ENCODE measurements at places on chromosomes 4 and X.

- DNase-seq, result no peak
These were observed 17.7 kb downstream of the ACSL1 start for GRCh38 chr4:184807797-184808712.

GRCh38 chr4:127417885-127418535, 214.7 kb upstream of the INTU start:
- DNase-seq, result no peak

DNA sequence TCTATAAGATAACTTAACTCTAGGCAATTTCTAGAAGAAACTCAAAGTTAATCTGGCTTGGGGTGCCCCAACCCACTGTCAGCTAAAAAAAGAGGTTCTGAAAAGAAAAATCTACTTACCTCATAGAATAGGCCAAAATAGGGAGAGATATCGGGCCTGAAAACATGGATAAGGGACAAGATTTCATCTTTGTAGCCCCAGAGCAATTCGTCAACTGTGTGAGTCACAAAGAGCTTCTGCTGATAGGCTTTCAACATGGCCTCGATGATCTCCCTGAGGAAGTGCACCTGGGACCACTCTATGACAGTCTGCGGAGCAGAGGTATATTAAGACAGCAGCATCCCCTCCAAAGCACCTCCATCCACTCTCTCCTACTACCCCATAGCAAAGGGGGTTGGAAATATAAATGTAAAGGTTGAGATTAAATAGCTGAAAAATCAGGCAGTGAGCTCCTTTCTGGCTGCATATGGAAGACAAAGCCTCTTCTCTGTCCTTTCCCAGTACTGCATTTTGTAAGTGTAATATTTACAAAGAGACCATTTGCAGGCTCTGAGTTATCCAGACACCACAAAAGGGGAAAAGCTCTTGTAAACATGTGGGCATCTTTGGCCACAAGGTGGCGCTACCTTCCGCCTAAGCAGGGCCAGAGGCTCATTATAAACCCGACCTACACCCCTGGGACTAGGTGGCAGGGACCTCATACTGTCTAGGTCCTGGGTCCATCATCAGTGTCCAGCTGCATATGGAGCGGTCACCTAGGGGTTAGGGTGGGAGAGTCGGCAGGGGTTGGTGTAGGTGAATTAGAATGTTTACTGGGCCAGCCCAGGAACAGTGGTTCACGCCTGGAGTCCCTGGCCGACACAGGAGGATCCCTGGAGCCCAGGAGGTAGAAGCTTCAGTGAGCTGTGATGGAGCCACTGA, 31.5 kb upstream of the NUP54 start:
- DNase-seq, result peak; percentile 78

- DNase-seq, result no peak
These were observed 33.7 kb downstream of the ASB9 start for GRCh38 chrX:15236146-15236545.

- no peak for DNase-seq
These were observed 120.8 kb upstream of the HS3ST1 start for GRCh38 chr4:11549525-11549924.

GRCh38 chr4:24973747-24974601, 56.8 kb downstream of the LGI2 start:
- DNase-seq, result no peak

DNA sequence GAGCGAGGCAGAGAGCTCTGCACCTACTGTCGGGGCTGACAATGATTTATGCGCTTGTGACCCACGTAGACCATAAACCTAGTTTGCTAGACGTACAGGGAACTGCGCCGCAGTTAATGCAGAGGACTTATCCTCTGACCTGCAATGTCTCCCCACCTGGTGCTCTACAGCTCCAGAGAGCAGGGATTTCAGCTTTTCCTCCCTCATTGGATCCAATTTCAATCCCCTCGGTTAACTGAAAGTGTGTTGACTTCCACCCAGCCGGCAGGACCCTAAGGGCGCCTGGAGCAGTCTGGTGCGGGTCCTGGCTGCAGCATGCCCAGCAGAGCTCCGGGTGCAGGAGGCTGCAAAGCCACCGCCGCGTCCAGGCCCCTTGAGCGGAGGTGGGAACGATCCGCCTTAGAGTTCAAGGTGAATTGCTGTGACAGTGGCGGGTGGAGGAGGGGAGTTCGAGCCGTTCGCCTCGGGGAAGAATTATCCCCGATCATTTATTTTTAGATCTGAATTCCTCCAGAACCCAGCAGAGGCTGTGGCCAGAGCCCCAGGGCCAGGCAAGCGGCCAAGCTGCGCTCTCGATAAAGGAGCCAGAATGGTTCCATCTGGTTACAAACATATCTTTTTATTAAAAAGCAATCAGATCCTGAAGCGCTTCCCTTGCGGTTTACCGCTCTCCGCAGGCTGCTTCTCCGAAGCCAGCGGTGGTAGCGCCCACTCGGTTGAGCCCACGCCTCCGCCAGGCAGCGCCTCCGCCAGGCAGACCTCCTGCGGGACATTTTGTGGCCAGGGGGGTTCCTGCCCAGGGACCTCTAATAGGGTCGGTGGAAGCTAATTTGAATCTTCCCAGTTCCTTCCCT, 66.0 kb downstream of the FBXO8 start:
- DNase-seq, result no peak

DNA sequence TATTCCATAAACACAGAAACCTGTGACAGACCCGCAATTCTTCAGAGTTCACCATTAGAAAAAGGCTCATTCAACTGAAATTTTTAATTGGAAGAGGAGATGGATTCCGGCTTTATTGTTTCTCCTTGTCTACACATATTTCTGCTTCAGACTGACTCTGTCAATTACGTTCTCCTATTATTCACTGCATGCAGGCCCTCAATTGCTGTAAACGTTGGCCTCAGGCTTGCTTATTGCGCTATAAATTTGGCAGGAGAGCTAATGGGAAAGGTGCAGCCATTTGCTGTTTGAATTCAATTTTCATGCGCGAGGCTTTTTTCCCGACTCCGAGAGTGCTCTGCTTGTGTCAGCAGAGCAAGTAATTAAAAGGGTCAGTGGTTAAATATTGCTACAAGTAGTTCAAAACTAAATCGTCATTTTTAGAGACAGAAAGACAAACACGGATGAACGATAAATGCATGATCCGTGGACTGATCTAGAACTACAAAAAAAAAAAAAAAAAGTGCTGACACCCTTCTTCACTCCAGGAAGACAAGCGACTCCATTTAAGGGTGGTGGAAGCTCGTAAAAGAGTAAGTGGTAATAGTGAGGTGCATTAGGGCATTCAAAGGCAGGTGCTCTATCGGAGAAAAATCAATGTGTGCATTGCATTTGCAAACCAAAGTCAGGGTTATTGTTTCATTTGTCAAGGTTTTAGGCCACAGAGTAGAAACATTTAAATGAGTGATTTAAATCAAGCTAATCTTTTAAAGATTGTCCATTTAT, 841.6 kb upstream of the FRG1 start:
- no peak for DNase-seq

GRCh38 chr4:184375027-184375426, 99.3 kb downstream of the IRF2 start:
- no peak for DNase-seq

DNA sequence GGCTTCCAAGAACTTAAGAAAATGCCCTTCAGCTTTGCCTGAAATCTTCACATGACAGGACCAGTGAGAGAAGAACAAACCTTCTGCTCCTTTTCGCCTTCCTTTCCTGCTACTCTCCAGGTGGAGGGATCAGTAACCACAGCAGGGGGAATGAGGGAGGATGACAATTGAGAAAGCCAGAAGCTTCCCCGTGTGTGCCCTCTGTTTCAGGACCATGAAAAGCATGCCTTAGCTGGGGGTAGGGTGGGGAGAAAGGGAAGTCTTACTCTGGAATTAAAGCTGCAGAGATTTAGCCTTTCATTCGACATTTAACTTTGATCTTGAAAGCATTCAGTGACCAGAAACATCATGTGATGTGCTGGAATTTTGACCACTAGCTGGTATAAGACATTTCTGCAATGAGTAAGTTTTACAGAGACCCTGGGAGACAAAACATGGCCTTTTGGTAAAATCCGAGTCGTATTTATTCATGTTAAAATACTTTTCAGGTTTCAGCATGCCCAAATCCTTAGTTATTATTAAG, 10.6 kb upstream of the PUDP start:
- DNase-seq, result no peak

- no peak for DNase-seq
These were observed 17.8 kb upstream of the RAB33B start for GRCh38 chr4:139436122-139436521.

GRCh38 chr4:83535520-83536361, at the start of gene GPAT3:
TSS of gene GPAT3 (plus strand) at chr4:83536108. CDS start at chr4:83536623, 515 bp downstream.
- peak; percentile 84 for DNase-seq

GRCh38 chrX:44183329-44183728, 160.1 kb downstream of the EFHC2 start:
- no peak for DNase-seq

- DNase-seq, result no peak
These were observed 34.3 kb downstream of the MECP2 start for GRCh38 chrX:154063234-154063633.

GRCh38 chr4:1416948-1417260, 10.7 kb upstream of the NKX1-1 start:
- no peak for DNase-seq
